Stimulated activated CD4-positive, alpha-beta T cell treated with anti-CD3 and anti-CD28 coated beads, Interleukin-4, amount 100 ng/mL, for 48 hours (primary cell): ENCODE measurements at places on chromosomes 13 and 19.

- no peak for DNase-seq
These were observed 41.9 kb downstream of the TBC1D4 start for GRCh38 chr13:75440100-75440499.

DNA sequence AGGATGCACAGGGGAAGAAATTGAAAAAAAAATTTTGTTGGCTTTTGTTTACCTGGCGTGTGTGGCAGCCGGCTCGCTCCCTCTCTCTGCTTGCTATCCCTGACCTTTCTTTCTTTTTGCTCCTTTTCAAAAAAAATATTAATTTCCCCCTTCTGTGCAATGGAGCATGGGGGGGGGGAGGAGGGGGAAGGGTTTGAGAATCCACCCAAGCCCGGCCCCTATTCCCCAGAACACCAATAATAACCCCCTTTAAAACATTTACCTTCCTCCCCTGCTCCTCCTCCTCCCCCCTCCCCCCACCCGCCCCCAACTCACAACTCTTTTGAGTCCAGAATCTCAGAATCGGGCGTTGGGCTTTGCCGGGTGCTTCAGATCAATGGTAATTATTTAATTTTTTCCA is 28.4 kb downstream of the NFIX start:
- DNase-seq: no peak

DNA sequence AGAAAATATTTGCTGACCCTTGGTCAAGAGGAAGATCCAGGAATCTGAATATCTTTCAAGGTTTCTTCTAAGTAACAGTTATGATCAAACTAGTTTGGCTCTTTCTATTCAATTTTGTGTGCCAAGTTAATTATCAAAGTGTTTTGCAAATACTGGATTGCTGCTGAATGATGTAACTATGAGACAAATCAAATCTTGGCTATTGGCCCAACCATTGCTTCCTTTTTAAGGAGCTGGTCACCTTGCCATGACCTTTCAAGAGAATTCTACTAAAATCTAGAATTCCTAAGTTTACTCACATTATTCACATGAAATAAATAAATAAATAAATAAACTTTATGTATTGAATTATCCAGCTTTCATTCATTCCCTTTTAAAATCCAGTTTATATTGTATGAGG is 371.8 kb downstream of the SLITRK6 start:
- no peak for DNase-seq

- DNase-seq: no peak
These were observed 44.6 kb downstream of the ANKRD27 start for GRCh38 chr19:32630338-32630737.

GRCh38 chr13:57552437-57552836 is 79.1 kb upstream of the PCDH17 start:
- DNase-seq: no peak

DNA sequence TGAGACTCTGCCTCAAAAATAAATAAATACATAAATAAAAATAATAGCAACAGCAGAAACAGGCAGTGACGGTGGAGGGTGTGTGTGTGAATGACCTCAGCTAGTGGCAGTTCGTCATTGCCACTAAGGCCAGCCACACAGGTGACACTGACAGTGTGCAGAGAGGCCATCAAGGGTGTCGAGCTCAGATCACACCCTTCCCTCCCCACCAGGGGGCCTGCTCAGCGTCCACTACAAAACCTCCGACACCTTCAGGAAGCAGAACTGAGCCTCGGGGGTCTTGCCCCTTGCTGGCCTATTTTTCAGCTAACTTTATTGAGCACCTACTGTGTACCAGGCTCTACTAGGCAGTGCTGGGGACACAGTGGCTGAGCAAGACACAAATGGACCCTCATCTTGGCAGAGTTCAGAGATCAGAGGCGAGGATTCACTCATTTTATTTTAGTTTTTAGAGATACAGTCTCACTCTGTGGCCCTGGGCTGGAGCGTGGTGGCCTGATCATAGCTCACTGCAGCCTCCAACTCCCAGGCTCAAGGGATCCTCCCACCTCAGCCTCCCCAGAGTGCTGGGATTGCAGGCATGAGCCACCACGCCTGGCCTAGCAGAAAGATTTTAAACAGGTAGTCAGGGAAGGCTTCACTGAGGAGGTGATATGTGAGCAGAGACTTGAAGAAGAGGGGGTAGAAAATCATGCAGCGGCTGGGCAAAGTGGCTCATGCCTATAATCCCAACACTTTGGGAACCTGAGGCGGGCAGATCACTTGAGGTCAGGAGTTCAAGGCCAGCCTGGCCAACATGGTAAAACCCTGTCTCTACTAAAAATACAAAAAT is 30.3 kb upstream of the SEMA6B start:
- no peak for DNase-seq
